Activated CD4-positive, alpha-beta T cell treated with anti-CD3 and anti-CD28 coated beads, Interleukin-2, amount 50 U/mL, for 48 hours (primary cell): ENCODE measurements at places on chromosomes 2 and 18.
A peak's percentile ranks its signal among the peaks of the same experiment; 100 is the strongest.

GRCh38 chr2:48755473-48755872 lies at the start of gene LHCGR:
LHCGR (minus strand) TSS chr2:48755724; CDS start chr2:48755671, 53 bp downstream.
- DNase-seq: no peak

- no peak for DNase-seq
Measured at GRCh38 chr2:56714400-56714799, 530.6 kb downstream of the CCDC85A start.

DNA sequence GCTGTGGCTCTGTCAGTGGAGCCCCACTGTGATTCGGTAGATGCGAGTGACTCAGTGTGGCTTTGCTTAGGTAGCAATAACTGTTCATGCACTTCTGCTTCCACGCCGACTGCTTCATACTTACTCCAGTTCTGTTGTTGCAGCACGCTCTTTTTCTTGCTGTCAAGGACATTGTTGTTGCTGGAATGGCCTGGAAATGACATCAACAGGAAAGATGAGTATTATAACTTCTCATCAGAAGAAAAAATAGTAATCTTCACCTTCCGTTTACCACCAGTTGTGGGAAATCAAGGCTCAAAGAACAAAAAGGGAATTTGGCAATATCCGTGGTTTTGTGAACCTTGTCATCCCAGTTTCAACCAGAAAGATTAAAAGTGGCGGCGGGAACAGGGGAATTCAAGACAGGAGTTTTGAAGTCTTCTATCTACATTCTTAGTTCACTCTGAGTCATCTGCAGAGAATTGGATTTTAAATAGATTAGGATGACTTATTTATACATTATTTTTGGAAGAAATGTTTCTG lies 8.3 kb downstream of the TM4SF20 start:
- peak; percentile 13 for DNase-seq

DNA sequence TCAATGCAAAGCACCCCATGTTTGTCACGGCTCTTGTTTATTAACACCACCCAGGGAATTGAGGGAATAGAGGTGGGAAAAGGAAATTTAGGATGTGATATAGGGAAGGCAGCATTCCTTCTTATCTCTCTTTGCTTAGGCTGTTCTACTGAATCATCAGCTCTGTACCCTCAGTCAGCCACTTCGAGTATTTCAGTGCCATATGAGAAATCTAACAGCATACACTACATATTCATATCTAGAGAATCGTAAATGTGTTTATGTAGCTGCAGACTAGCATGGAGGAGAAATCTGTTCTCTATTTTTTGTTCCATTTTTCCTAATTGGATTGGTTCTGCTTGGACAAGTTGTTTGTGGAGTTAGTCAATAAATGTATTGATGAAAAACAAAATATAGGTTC lies 187.8 kb downstream of the CTNNA2 start:
- DNase-seq: no peak

GRCh38 chr18:35797948-35798347 lies 174.5 kb upstream of the RMP24 start:
- no peak for DNase-seq

- peak; percentile 28 for DNase-seq
Measured at GRCh38 chr2:130963849-130964793, 127.4 kb downstream of the ARHGEF4 start.

DNA sequence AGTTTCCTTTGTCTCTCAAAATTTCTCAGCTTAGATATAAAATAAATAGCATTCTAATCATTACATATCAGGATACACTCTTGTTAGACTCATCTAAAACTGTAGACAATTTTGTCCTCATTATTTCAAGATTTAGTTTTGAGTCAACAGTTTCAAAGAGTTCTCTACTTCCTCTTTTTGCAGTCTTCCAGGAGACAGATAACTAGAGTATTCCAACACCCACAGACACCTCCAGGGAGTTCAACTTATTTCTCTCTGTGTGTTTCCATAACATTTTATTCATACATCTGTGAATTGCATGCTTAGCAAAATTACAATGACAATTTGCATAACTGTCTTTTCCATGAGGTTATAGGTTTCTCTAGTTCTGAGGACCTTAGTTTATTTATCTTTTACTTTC lies 166.6 kb upstream of the HNMT start:
- DNase-seq: no peak

GRCh38 chr2:211837206-211837605 lies 701.4 kb downstream of the ERBB4 start:
- no peak for DNase-seq

GRCh38 chr2:164868563-164869419 lies 27.2 kb upstream of the COBLL1 start:
- no peak for DNase-seq

DNA sequence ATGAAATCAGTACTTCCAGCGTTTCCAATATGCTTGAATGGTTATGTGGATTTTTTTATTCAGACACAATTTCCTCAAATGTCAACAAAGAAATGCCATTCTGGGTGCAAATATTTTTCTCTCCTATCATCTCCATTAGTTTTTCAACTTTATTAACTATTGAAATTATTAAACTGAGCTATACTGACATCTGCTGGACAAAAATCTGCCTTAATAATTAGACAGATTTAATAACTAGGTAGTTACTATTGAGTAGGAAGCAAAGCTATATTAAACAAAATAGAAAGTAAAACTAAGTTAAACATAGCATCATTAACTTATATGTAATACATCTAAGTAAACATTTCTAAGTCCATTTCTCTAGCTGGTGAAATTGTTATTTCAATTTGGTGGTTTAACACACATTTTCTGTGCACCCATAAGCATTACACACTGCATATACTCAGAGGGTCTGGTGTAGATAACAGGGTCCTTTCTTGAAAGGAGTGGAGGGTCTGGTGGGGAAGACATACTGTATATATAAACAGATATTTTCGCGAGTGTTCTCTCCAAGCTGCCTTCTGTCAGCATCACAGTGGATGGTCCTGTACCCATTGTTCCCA lies 77.0 kb downstream of the LANCL1 start:
- no peak for DNase-seq

DNA sequence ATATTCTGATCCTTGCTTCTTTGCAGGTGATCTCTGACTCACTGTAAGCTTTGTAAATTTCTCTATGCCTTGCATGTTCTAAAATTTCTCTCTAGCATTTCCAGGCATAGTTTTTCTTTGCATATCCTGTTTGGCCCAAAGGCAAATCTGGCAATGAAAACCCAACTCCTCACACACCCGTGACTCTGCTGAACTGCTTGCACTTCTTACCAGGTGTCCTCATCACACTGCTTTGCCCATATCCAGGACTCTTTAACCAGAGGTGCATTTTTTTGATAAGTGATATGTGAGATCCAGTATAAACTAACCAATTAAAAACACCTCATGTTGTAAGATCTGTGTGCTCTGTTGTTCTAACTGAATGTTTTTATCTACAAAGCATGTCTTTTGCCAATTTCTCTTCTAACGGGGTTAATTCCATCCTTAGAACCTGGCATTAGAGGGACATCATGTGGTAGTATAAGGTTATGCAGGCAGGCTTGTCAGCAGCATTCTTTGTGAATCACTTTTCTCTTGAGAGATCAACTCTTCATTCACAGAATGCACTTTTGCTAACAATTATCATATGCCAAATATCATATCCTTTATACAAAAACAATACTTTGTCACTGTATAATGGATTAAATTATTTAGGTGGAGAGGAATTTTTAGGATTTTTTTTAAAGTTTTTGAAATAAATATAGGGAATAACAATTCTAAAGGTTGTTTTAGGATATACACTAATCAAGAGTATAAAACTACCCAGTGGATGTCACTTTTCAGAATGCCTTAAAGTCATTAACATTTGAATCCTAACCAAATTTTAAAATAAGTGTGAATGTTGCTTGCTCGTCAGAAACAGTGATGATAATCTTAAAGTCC lies 20.8 kb upstream of the TMX3 start:
- DNase-seq: no peak

DNA sequence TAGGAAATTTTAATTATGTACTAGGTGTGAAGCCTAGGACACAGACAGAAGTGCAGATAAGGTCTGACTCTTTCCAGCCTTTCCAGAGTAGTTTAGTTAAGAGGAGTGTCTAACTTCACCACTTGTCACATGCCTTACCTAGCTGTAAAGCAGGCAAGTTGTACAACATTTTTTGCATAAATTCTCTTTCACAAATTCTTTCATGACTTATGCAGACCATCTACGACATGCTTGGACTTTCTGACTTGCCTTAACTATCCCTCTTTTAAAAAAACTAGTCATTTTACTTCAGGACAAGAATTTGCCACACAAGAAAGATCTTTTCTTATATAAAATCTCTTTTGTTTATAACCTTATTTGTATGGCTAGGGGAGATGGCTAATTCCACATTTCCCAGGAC lies 1273.6 kb upstream of the SLC39A10 start:
- no peak for DNase-seq

DNA sequence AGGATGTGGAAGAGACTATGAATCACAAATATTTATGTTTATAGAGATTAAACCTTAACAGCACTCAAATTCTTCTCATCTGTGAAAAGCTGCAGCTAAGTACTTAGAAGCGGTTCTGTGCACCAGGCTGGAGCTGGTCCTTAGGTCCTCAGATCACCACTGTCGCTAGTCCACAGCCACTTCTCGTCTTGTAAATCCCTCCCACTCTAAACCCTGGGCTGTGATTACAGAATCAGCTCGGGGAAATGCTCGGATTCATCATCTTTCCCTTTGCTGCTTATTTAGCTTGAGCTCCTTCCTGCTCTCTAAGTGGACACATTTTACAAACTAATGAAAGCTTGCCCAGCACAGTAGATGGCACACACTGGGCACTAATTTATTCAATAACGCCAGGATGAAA lies 61.7 kb downstream of the RNF152 start:
- no peak for DNase-seq

GRCh38 chr2:138652378-138652777 lies 127.8 kb downstream of the NXPH2 start:
- no peak for DNase-seq

DNA sequence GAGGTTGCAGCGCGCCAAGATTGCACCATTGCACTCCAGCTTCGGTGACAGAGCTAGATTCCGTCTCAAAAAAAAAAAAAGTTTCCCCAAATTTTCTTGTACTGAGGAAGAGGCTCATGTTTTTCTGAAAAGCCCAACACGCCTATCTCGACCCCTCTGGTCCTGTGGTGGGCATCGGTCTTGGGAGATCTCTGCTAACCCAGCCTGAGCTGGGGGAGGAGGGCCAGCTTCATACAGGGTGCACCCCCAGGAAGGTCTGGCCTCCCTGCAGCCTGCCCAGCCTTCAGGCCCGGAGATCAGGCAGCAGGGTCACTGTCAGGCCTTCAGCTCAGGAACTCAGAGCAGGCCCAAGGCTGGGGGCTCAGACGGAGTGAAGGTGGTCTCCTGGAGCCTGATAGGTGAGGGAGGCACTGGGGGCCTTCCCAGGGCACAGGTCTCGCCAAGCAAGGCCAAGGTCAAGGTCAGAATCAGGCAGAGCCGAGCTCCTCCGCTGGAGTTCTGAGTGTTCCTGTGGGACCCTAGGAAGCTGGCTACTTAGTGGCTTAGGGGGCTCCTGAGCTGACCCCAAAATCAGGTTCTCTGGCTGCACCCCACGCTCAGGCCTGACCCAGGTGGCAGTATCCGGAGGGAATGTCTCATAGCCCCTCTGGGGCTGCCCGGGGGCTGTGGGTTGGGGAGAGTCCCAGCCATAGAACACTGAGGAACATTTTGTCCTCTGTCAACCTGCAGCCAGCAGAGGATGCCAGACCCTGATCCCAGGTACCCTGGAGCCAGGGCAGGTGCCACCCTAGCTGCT lies 37.9 kb upstream of the SMAD7 start:
- no peak for DNase-seq

DNA sequence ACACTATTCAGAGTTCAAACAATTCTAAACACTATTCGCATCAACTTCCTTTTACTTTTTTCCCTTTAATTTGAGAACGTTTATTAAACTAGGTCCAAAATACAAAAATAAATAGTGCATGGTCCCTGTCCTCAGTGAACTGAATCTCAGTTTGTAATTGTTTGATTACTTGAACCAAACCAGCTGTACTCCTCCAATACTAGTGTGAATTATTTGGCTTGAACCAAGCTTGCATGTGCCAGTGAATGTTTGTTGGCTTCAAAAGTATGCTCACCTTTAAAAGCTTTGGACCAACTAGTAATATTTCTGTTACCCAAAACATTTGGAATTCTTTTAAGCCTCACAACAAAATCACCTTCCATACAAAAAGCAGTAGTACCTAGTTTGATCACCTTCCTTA lies 15.5 kb downstream of the CCNT2 start:
- no peak for DNase-seq

- no peak for DNase-seq
Measured at GRCh38 chr2:239881031-239881471, 144.1 kb downstream of the NDUFA10 start.
